ENCODE measurements at places on chromosomes 5 and 9.
A peak's percentile ranks its signal among the peaks of the same experiment; 100 is the strongest.

- no peak for DNase-seq
Measured at GRCh38 chr9:38214432-38214831, 145.4 kb upstream of the SHB start.

- no peak for DNase-seq
Measured at GRCh38 chr5:92633176-92633575, 947.8 kb downstream of the NR2F1-AS1 start.

- peak; percentile 86 for DNase-seq
Measured at GRCh38 chr5:177496727-177497291, 595 bp downstream of the PDLIM7 start.

DNA sequence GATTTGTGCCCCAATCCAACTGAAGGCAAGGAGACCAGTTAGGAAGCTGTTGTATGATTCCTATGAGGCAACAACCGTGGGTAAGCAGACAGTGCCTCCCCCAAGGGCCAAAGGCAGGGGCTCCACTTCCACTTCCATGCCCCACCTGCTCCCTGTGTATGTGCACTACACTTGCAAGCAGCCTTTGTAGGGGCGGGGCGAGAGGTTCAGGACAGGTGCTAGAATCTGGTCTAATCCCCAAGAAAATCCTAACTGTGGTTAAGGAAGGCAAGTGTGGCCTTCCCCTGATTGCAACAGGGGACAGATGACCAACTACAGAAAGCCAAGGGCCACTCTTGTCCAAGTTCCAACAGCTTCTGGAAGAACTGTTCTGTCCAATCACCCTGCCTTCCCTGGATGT is 41.7 kb downstream of the B4GALT1 start:
- DNase-seq: no peak

- no peak for DNase-seq
Measured at GRCh38 chr9:110427497-110428104, 89.9 kb upstream of the TXNDC8 start.

DNA sequence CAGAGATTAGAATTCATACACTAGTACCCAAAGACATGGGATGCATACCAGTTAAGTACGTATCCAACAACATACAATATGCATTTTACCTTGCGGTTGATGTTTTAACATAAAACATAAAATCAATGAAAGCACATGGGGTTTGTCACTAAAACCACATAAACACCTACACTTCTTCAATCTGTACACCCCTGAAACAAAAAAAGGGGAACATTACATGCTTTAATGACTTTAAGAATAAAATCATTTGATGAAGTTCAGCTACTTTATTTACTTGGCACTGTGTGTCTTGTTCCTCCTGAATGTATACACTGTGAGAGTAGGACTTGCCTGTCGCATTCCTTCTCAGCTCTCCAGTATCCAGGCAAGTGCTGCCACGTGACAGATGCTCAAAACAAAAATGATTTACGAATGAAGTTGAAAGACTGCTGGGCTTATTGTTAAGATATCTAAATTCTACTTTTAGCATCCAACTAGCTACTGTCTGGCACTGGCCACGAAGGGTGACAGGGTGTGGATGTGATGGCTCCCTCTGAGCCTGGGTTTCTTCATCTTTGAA is 21.0 kb downstream of the TNFSF15 start:
- DNase-seq: no peak

DNA sequence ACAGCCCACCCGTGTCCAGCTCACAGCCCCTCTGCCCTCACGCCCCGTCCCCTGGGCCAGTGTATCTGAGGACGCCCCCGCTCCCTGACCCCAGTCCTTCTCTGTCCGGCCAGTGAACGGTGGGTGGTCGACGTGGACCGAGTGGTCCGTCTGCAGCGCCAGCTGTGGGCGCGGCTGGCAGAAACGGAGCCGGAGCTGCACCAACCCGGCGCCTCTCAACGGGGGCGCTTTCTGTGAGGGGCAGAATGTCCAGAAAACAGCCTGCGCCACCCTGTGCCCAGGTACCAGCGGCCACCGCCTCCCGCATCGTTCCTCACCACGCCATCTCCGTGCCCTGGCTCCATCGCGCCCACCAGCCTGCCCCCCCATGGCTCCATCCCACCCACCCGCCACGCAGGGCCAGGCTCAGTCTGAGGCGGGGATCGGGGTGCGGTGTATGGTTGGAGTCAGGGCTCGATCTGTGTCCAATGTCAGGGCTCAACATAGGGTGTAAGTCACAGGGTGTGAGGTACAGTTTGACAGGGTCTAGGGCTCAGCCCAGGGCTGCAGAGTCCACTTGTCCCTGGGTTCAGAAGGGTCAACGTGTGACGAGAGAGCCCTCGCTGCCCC is 29.5 kb downstream of the HK3 start:
- DNase-seq: no peak

DNA sequence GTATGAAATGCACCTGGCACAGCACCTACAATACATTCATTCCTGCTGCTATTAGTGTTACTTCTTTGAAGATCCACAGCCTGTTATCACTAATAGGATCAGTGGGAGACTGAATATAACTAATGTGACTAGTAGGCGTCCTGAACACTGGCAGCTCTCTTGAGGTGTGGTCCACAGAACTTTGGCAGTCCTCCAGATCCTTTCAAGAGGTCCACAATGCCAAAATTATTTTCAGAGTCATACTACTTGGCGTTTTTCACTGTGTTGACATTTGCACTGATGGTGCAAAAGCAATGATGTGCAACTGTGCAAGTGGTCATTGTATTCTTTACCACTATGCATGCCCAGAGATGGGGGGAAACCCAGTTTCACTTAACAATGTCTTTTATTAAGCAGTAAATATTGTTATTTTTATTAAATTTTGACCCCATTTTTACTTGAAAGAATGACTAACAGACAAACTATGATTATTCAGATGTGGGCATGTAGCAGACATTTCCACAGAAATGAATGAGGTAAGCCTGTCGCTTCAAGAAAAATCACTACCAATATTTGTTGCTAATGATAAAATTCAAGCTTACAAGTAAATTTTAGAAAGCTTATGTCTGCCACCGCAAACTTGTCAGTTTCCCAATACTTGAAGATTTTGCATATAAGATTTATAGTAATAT is 48.9 kb downstream of the ADRB2 start:
- DNase-seq: no peak

GRCh38 chr5:1647580-1647979 is 123.8 kb upstream of the LPCAT1 start:
- DNase-seq: no peak

GRCh38 chr5:56612759-56613158 is 202.6 kb upstream of the MAP3K1 start:
- DNase-seq: no peak

DNA sequence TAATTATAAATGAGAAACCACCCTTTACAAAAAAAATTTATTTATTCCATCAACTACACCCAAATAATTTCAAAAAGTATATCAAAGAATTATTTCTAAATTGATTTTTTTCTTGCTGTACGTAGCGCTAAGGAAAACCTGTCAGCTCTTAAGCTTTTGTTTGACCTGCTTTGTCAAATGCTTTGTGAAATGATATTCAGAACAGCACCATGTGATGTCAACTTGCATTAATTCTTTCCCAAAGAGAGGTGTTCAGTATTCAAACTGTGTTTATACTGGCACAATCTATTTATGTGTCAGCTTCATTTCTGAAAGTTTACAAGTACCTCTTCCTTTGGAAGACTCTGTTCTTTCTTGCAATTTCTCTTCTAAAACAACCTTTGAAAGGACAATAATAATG is 12.0 kb upstream of the ARSB start:
- DNase-seq: no peak

DNA sequence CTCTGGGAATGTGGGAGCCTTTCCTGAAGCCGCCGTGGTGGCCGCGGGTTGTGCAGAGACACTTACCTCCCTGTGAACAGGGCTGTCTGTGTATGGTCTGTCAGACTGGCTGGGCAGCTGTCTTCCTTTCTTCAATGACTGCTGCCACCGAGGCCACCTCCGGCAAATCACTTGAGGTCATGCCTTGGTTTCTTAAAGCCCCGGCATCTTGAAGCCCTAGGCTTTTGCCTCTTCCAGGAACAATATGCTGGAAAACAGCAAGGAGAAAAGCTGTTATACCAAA is 79.5 kb upstream of the ZSWIM6 start:
- no peak for DNase-seq

DNA sequence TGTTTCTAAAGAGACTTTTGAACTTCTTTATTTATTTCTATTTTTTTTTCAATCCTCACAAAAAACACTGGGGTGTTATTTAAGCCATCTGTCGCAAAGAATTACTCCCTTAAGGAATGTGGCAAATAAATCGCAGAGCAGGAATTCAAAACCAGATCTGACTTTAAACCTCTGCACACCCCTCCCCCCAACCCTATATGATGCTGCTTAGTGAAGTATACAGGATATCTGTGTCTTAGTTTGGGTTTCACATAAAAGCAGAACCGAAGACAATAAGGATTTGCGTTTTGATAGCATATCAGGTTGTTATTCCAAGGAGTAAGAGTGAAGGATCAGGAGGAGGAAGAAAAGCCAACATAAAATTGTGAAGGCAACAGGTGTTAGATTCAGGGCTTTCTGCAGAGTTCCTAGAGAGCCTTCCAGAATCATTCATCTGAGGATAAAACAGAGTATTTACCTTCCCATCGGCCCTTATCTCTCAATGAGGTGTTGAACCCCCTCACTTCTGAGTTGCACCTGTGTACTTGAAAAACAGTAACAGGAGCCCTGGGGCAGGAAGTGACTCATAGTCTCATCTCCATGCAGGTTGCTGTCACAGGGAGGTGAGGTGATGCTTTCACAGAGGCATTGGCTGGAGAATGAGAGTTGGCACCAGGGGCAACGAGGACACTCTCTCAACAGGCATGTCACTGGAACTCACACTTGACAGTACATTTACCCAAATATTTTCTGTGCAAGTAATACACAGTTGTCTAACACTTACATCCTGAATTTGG is 33.5 kb upstream of the DMRT3 start:
- no peak for DNase-seq

DNA sequence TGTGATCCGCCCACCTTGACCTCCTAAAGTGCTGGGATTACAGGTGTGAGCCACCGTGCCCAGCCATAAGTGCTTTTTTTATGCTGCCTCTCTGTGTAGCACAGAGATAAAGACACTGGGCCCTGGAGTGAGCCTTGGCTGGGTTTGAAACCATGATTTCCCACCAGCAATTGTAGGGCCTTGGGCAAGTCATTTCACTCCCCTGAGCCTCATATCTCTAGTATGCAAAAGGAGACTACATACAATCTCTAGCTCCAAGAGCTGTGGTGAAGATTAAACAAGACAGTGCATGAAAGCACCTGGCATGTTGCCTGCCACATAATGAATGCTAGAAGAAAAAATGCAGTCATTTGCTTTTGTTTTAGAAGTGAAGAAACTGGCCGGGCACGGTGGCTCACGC is 3.9 kb downstream of the FABP6 start:
- DNase-seq: no peak

- no peak for DNase-seq
Measured at GRCh38 chr5:94618029-94618492, 343 bp downstream of the KIAA0825 start.

GRCh38 chr5:82142928-82143577 is 135.1 kb downstream of the RPS23 start:
- no peak for DNase-seq

DNA sequence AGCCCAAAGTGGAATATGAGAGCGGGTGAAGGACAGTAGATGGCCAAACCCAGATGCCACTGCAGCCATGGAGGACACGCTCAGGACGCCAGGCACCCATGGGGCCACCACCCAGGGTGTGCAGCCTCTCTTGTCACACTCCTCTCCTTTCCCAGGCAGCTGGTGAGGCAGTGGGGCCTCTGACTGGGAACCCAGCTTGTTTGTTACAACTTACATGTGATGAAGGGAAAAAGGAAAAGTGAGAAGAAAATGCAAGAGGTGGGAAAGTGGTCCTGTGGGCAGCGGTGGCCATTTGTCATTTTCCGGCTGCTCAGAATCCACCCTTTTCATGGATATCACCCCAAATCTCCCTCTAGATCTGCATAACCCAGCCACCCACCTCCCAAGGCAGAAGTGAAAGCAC is 62.7 kb upstream of the UNC5A start:
- no peak for DNase-seq

DNA sequence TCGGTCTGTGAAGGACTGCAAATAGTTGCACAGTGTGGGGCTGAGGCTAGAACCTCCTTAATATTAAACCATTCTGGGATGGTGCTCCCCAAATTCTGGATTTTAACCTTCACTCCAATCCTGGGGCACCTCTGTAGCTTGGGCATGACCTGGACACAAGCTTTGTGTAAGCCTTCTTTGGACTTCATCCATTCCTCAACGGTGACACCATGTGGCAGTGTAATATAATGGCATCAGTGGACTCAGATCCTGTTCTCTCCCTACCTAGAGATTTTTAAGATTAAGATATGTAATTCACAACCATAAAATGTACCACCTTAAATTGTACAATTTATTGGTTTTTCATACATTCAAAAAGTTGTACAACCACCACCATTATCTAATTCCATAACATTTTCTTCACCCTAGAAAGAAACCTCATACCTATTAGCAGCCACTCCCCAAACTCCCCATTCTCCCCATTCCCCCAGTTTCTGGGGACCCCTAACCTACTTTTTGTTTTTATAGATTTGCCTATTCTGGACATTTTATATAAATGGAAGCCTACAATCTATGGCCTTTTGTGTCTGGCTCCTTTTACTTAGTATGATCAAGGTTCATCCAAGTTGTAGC is 4.8 kb upstream of the PLGRKT start:
- no peak for DNase-seq

DNA sequence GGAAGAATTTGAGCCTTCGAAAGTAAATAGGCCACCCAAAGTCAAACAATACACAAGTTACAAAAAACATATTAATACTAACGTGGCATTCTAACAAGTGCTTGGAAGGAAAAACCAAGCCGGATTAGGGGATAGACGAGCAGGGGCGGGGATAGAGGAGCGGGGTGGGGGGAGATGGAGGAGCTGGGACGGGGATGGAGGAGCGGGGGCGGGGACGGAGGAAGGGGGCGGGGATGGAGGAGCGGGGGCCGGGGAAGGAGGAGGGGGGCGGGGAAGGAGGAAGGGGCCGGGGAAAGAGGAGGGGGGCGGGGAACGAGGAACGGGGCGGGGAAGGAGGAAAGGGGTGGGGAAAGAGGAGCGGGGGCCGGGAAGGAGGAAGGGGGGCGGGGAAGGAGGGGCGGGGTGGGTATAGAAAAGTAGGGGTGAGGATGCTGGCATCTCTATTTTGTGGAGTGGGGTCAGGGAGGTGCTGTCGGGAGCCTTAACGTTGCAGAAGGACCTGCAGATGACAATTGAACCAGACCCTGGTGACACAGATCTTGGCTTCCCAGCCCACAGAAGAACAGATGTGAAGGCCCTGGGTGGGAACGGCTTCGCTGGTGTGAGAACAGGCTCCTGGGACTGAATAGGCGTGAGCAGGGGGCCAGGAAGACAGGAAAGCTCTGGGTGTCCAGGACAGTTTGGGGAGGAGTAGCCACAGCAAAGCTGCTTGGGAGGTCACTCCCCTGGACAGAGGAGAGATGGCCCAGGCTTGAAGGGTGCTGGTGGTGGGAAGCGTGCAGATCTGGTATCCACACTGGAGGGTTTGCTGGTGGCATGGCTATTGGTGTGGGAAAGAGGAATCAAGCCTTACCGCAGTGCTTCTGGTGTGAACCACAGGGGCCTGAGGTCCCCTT is 233.3 kb upstream of the DAP start:
- no peak for DNase-seq

GRCh38 chr9:35905051-35905781 is 786 bp upstream of the HRCT1 start:
- DNase-seq: no peak

- DNase-seq: no peak
Measured at GRCh38 chr5:148956477-148957385, 106.1 kb downstream of the SH3TC2 start.

- DNase-seq: no peak
Measured at GRCh38 chr5:60668686-60669304, 31.2 kb downstream of the DEPDC1B start.
